ENCODE measurements at places on chromosomes 7 and 10. TPM values are rescaled to one million over a fixed set of nuclear protein-coding genes. Genes with fewer than 3 reads are reported as not detected.

DNA sequence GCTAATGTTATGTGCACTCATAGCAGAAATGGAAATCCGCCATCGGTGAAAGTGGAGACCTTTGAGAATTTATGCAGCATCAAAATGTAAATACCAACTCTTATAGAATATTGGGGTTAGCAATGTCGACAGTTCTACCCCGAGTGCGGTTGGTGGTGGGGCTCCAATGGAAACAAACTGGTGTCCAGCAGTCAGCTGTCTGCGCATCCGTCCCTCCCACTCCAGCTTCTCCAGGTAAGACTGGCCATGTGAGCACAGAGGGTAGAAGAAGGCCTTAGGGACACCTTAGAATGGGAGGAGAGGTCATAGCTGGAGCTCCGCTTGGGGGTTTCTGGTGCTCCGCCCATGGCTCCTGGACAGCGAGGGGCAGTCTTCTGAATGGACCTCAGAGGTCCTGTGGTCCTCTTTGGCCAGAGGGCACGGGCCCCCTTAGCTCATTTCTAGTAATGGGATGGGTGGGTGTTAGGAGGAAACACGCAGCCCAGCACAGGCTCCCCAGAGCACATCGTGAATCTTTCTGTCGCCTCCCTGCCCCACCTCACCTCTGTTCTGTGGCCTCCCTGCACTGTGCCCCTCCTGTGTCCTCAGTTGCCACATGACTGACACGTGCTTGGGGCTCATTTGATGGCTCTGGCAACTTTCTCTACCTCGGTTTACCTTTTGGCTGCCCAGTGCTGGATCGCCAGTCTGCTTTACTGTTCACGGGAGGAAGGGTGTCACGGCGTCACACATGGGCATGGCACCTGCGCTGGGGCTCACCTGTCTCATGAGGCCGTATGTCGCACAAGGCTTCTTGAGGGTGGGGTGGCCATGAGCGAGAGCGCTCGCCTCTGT, 50.0 kb downstream of the MGMT start:
- DNase-seq, result no peak

DNA sequence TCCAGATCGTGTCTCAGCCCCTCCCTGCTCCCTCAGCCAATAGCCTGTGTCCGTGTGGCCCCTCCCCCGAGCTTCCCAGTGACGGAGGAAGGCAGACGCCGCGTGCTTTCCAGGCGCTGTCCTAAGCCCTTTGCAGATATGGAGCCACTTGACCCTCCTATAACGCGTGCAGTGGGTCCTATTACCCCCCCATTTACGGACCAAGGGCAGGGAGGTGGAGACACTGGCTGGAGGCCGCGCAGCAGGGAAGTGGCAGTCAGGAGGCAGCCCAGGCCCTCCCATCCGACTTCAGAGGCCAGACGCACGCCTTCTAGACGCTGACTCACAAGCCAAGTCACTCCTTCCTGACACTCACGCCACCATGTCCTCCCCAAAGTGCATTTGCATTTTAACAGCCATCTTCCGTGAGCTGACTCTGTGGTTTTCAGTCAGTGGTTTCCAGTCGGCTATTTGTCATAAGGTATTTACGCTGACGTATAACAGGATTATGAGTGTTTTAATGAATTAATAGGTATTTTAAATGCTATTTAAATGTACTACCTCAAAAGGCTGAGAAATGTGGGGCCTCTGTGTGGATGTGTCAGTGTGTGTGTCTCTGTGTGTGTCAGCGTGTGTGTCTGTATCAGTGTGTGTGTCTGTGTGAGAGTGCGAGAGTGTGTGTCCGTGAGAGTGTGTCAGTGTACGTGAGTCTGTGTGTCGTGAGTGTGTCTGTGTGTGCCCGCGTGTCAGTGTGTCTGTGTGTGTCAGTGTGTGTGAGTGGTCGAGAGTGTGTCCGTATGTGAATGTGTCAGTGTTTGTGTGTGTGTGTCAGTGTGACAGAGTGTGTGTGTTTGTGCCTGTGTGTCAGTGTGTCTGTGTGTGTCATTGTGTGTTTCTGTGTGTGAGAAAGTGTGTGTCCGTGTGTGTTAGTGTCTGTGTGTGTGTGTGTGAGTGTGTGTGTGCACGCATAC, 92.0 kb upstream of the INSIG1 start:
- DNase-seq, result peak; percentile 91

Gene MAGI2
- polyA plus RNA-seq, result 0.16 TPM

DNA sequence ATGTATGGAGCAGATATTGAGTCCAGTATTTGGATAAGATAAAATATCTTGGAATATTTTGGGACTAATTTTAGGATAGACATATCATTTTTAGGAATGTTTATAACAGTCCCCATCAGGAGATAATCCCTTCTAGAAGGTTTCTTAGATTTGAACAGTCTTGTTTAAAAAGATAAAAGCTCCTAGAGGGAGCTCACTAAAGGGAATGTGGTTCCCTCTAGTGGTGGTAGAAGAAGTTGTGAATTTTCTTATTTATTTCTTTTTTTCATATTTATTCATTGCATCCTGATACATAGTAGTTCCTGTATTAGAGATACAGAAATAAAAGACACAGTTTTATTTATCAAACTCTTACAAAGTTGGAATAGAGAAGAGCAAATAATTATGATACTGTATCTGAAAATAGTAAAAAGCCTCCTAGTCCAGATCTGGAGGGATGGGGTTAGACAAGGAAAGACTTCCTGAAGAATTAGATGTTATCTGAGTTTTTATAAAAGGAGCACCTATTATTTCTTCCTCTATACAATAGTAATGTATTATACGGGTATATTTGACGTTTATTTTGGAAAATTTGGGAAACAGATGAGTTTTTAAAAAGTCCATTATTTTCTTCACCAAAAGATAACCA, 24.5 kb upstream of the KLF14 start:
- DNase-seq, result peak; percentile 72

DNA sequence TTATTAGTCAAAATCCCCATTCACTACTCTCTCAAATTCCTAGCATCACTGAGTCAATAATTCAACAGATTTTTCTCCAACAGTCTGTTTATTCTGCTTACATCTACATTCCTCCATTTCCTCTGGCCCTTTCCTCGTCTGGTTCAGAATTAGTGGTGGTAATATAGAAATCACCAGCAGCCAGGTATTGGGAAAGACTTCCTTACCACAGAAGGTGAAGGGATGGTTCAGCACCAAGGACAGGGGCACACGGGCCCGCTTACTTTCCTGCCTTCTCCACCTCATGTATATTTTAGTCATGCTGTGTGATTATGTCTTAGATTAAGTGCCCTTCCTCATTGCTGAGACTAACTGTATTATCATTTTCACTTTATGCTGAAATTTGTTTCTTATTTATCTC, 70.4 kb upstream of the APBB1IP start:
- peak; percentile 59 for DNase-seq

GRCh38 chr7:109522585-109522984, 952.9 kb downstream of the DNAJB9 start:
- DNase-seq, result no peak

Gene ARHGEF35
- polyA plus RNA-seq, result 0.34 TPM

Gene HHEX
- polyA plus RNA-seq, result 96.9 TPM

DNA sequence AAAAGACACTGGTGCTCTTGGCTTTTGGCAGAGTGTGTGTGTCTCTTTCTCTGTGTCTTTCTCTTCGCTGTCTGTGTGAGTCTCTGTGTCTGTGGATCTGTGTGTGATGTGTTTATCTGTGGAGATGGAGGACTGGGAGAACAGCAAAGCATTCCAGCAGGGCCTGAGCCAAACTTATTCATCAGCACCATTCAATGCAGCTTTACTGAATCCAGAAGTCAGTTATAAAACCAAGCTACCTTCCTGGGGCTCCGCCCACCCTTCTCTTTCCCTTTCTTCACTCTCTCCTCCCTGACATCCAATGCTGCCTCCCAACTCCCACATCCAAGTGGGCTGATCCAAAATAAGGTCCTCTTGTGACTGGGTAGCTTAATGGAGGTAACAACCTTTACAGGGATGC, 3.9 kb downstream of the SGMS1 start:
- no peak for DNase-seq

GRCh38 chr7:85750454-85750949, 563.6 kb upstream of the SEMA3D start:
- DNase-seq, result peak; percentile 15

All from B cell (primary cell).